Fibroblast of villous mesenchyme (primary cell): ENCODE measurements at places on chromosomes 11 and 22. TPM values are rescaled to one million over a fixed set of nuclear protein-coding genes. Genes with fewer than 3 reads are reported as not detected.

Gene VPREB1
- total RNA-seq: not detected in 2 replicates

Gene TREH
- not detected in 2 replicates for total RNA-seq

Gene TIMP3
- 418 and 924 TPM in 2 replicates for total RNA-seq

Gene SYT8
- total RNA-seq: under 0.01 TPM in 1 of 2 replicates, not detected in the other

Gene SYT7
- 0.43 and 2.6 TPM in 2 replicates for total RNA-seq

Gene GLYAT
- total RNA-seq: not detected in 2 replicates

Gene VPS37C
- total RNA-seq: 15.1 and 15.5 TPM in 2 replicates

Gene ROBO4
- total RNA-seq: under 0.01 and 0.86 TPM in 2 replicates

Gene PLEKHB1
- total RNA-seq: under 0.01 TPM in 1 of 2 replicates, not detected in the other

Gene CSTPP1
- total RNA-seq: 30.2 and 33.5 TPM in 2 replicates

Gene CASTOR1
- 1.6 and 4.3 TPM in 2 replicates for total RNA-seq

Gene CCDC116
- 0.32 and 0.43 TPM in 2 replicates for total RNA-seq

Gene OR2AG2
- under 0.01 and 0.32 TPM in 2 replicates for total RNA-seq

Gene OR52E1
- total RNA-seq: not detected in 2 replicates

Gene SMTNL1
- not detected in 2 replicates for total RNA-seq

Gene CD3D
- not detected in 2 replicates for total RNA-seq
